ENCODE measurements at places on chromosomes 1 and 21.

DNA sequence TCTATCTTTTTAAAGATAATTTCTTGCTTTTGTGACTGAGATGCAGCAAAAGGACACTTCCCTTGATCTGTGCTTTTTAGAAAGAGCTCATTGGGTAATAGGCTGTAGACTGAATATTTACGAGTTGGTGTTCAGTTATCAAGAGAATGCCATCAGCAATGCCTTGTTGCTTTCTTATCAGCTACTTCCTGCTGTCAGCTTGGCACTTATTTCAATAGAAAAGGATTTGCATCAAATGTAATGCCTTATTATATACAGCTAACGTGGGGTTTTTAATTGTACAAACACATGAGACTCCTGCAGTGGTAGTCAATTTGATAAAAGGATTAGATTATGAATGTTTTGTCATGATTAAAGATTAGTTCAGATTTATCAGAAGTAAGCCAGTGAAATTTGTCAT lies 122.2 kb downstream of the ADGRL2 start:
- no peak for DNase-seq

DNA sequence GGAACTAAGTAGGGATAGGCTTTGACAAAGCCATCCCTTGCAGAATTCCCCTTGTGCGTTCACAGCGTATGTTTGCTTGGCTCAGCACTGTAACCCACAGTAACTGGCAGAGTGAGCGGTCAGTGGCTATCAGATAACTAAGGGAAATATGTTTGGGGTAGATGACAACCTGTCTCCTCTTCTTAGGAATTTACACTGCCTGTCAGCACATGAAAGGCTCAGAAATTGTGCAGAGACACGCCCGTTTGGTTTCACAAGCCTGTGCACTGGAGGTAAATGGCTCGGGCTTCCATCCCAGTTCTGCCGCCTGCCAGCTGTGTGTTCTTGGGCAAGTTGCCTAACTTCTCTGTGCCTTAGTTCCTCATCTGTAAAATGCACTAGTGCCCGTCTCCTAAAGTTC lies 101.2 kb downstream of the PRDM2 start:
- DNase-seq, result no peak

DNA sequence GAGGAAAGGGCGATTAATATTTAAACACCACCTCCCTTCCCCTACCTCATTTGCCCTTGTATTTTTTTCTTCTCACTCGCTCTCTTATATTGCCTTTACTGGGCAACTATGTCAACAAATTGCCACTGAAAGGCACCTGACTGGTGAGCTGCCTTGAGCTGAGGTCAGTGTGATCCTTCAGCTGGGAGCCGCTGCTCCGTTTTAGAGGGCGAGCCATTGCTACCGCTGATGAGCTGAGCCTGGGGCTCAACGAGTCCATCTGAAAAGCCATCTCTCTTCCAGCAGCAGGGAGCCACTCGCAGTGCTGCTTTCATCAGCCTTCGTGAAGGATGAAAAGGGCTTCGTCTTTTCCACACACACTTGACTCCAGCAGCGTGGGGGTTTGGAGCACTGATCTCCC lies 108.0 kb upstream of the KIF26B start:
- no peak for DNase-seq

DNA sequence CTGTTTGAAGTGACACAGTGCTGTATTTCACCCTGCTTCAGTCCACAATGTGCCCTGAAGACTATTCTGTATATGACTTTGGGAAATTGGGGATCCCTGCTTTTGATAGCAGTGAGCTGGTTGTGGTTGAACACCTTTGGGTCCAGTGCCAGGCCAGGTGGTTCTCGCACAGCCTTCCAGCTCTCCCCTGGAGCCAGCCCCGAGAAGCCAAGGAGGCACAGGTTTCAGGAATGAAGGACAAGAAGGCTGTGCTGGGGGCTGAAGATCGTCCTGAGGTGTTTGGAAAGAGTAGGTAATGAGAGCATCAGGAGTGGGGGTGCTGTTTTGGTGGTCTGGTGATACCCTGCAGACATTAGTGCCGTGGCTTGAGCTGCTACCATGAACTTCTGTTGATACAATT lies 131.4 kb upstream of the COL6A1 start:
- no peak for DNase-seq

- DNase-seq, result no peak
Measured at GRCh38 chr1:23296931-23297330, 47.2 kb downstream of the HNRNPR start.
